Left renal pelvis (tissue), 4 donors: ENCODE measurements at places on chromosomes 4 and X. TPM values are rescaled to one million over a fixed set of nuclear protein-coding genes. Genes with fewer than 3 reads are reported as not detected.

DNA sequence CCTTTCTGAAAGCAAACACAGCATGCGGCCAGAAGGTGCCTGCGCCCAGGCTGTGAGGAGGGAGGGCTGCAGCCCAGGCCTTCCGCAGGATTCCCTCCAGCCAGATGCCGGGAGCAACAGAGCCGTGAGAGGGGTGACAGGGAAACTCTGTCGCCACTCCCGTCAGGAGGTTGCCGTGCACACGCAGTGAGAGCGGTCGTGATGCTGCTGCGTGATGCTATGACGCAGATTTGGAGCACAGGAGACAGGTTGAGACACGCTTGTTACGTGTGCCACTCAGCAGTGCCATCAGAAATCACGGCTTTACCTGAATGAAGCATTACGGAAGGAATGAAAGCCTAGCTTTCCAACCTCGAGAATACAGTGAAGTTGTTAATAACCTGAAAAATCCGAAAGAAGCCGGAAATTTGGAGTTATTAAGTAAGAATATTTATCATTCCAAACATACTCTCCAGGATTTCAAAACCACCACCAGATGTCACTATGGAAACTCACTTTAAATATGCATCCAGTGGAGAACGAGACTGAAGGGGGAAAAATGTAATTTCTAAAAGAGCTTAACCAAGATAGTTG is 54.4 kb downstream of the FAT1 start:
- DNase-seq, result no peak

GRCh38 chr4:13329963-13330362 is 154.2 kb downstream of the RAB28 start:
- no peak for DNase-seq

GCNA gene
- polyA plus RNA-seq, result 1.8 TPM

SYTL5 gene
- 3.9 TPM for polyA plus RNA-seq

- DNase-seq, result no peak
Observed at GRCh38 chr4:157942017-157942416, 230.8 kb downstream of the GASK1B start.

DNA sequence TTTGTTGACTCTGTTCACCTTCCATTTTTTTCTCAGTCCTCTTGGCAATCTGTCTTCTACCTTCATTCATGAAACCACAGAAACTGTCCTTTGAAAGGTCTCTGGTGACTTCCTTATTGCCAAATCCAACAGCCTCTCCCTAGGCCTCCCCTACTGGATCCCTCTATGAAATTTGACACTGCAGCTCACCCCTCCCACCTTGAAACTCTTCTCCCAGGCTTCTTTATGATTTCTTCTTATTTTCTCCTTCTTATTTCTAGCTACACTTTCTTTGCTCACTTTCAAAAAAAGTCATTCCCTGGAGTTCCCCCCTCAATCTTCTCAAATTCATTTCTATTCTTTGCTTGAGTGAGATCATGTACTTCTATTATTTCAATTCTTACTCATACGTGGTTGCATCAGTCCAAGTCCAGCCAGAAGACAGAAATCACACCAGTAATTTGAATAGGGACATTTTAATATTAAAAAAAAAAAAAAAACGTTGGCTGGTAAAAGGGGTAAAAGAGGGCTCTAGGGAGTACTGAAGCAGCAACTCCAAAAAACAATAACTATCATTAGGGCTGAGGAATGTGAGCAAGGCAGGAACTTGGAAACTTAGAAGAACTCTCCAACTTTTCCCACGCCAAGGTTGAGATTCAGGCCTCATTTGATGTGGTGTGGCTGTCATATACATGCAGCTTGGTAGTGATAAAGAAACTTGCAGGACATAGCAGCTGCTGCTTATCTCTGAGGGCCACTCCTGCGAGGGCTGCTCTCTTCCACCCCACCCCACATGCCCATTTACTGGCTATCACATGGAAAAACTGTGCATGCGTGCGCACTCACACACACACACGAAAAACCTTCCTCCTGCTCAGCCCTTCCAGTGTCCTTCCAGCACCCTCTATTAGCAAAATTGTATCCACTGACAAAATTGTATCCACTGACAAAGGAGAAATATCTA is 169.8 kb upstream of the GALNT7 start:
- DNase-seq, result no peak

DNA sequence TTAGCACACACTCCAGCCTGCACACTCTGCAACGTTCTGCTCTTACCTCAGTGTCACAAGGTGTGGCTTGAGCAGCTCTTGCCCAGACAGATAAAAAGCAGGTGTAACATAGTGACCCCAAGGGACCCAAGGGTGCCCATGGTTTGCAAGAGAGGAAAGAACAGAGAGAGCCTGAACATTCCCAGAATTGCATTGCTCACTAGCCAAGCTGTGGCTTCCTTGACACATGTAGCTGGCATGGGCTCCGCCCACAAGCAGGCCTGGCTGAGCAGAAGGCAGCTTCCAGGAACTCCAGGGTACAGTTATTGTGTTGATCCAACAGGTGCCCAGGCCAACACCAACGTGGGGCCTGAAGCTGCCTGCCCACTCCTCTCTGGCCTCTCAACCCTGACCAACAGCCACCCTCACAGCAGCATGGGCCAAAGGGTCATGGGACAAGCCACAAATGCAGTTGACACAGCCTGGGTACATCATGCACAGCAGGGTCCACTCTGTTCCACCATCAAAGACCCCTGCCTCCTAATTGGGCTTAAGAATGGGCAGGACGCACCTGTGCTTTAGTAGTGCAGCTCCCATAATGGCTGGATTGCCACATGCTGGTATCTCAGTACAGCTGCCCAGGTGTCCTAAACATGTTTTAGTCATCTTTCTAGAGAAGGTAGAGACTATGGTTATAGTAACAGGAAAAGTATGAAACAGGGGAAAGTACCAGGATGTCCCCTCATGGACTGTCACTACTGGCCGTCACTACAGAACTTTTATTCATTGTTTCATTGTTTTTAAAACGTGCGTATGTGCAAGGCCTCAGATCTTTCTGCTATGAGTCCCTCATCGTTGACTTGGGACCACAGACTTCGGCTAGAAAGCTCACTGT is 73.7 kb upstream of the ACSL1 start:
- no peak for DNase-seq

DNA sequence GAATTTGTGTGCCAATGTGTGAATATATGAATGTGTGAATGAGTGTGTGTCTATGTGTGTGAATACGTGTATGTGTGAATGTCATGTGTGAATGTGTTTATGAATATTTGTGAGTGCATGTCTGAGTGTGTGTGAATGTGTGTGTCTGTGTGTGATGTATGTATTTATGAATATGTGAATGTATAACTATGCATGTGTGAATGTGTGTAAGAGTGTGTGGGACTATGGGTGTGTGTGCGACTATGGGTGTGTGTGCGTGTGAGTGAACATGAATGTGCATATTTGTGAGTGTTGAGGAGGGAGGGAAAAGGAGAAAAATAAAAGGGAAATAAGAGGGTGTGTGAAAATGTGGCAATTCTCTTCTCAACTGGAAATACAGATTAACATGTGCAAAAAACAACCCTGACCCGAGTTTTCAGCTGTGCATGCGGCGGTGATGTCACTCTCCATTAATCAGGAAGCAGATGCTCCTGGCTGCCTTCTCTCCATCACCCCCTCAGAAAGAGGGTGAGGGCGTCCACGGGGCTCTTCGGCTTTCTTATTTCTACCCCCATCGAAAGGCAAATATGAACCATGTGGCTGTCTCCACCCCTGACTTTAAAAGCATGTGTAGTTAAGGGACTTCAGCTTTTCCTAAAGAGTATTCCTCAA is 219.8 kb downstream of the MAML3 start:
- no peak for DNase-seq

GRCh38 chr4:151540728-151541388 is 131.9 kb downstream of the FHIP1A start:
- DNase-seq, result no peak

DNA sequence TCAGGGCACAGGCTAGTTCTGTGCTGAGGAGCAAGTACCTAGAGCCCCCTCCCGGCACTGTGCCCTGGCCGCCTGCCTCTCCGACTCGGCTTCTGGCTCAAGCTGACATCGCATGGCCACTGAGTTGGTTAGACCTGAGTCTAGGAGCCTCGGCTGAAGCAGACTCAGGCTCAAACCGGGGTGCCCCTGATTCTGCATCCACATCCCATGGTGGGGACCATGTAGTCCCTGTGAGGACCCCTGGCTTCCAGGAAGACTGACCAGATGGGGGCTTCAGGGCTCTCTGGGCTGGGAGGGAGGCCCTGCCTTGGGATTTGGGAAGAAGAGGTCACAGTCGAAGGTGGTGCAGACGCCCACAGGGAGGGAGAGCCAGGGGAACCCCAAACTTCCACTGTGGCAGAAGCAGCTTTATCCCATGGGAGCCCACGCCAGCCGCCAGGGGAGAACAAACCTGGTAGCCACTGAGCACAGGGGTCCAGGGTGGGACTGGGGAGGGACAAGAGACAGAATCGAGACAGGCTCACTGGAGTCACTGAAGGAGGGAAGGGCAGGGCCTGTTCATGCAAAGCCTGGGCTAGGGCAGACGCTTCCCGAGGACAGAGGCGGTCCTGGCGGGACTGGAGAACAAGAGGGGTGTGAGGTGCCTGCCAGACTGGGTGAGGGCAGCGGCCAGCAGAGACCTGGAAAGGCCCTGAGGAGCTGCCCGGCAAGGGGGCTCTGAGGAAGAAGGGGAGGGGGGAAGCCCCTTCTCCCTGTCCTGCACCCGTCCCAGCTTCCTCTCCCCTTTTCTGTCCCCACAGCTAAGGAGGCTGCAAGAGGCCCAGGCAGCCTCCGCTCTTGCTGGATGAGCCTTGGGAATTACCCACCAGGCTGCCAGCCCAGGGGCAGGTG is 1.1 kb downstream of the PDE6B start:
- DNase-seq, result no peak

- DNase-seq, result no peak
Observed at GRCh38 chrX:129553619-129554288, 13.7 kb downstream of the OCRL start.

NDST3 gene
- 3.2 TPM for polyA plus RNA-seq

DNA sequence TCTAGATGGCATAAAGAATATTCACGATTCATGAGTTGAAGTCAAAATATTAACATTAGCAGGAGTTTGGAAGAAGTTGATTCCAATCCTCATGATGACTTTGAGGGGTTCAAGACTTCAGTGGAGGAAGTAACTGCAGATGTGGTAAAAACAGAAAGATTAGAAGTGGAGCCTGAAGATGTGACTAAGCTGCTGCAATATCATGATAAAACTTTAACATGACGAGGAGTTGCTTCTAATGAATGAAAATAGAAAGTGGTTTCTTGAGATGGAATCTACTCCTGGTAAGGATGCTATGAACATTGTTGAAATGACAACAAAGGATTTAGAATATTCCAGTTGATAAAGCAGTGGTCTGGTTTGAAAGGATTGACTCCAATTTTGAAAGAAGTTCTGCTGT is 70.1 kb upstream of the TMLHE start:
- DNase-seq, result no peak

GRCh38 chrX:124338733-124339514 is 6.5 kb downstream of the TEX13D start:
- no peak for DNase-seq

DNA sequence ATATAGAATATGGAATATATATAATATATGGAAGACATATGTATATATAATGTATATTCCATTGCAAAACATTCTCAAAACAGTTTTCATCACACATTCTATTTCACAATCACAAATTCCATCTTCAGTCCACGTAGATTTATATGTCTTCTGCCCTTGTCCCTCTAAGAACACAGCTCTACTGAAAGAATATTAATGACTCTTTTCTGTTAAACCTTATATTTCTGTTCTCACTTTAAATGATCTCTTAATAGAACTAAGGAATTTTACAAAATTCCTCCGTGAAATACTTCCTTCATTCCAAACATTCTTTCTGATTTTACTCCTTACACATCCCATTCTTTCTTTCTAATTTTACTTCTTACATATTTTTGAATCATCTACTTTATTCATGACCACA is 1043.1 kb upstream of the PABPC4L start:
- no peak for DNase-seq

GRCh38 chr4:38157592-38157991 is 197.4 kb downstream of the PTTG2 start:
- DNase-seq, result no peak

- DNase-seq, result no peak
Observed at GRCh38 chr4:130338851-130339250, 1242.9 kb downstream of the C4orf33 start.

DNA sequence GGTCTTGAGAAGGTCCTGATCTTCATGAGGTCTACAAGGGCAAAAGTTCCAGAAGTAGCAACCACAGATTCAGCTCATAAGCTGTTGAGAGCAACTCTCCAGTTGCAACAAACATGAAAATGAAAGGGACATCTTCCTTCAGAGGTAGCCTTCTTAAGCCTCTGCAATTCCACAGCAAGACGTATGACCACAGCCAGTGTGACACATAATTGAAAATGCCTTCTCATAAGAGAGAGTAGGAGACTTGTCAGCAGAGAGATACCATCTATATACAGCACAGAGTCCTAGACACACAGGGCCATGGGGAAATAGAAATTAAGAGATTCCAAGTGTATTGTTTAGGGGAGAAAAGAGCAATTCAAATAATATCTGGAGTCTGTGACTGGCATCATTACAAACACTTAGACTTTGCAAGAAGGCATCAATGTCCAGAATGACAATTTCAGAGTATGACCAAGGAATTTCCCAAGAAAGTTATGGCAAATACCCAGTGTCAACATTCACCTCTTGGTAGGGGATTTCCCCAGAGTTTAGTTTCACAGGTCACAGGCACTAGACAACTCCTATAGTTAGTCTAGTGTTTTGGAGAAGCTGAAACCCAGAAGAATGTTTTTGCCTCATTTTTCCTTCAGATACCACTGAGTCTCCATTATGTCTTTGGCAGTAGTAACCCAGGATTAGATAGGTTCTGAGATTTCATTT is 340.3 kb downstream of the ZNF674 start:
- no peak for DNase-seq

DNA sequence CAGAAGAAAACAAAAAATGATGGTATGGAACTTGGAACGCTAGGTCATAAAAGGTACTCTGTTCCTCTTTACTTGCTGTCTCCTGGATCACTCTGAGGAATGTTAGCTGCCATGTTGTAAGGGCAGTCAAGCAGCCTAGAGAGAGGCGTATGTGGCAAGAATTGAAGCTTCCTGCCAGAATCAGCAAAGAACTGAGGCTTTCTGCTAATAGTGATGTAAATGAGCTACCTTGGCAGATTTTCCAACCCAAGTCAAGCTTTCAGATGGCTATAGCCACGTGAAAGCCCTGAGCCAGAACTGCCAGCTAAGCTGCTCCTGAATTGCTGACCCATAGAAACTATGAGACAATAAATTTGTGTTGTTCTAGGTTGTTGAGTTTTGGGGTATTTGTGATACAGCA is 38.7 kb downstream of the AASDH start:
- no peak for DNase-seq

FGFR3 gene
- polyA plus RNA-seq, result 2.7 TPM

DNA sequence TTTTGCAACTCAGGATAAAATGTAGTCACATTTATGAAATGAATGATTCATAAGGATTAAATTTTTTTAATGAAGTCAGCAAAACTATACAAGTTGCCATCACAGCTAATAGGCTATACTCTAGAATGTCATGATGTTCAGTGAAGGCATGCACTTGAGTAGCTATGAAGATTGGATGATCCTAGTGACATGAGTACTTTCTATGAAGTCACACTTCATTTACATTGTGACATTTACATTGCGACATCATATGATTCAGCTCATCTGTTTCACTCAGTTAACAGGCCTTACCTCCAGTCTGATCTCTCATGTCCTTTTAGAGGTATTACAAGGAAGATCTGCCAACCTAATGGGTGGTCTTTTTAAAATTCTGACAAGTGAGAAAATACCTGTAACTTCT is 82.7 kb upstream of the FGF13 start:
- DNase-seq, result no peak

GRCh38 chrX:82813671-82814078 is 694.4 kb upstream of the POU3F4 start:
- no peak for DNase-seq

NRK gene
- 20.4 TPM for polyA plus RNA-seq

SPANXC gene
- not detected for polyA plus RNA-seq

CCSER1 gene
- 0.60 TPM for polyA plus RNA-seq

HMX1 gene
- not detected for polyA plus RNA-seq

CC2D2A gene
- polyA plus RNA-seq, result 40.8 TPM
